ENCODE measurements at places on chromosomes 7 and 10. TPM values are rescaled to one million over a fixed set of nuclear protein-coding genes. Genes with fewer than 3 reads are reported as not detected.

COBL gene
- total RNA-seq: not detected

DNA sequence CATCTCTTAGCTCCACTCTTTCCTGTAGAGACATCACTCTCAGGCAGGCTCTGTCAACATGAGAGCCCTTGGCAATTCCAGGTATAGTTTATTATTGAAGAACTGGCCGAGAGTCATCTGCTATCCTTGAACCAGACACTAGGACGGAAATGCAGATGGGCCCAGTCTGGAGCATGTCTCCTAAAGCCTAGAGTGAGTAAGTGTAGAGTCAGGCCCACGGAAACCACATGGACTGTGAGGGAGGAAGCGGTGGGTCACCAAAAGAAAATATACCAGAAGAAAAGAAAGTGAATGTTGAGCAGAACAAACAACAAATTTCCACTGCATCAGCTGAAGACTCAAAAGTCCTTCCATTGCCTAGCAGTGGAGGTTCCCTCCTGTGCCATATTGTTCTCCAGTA lies 15.7 kb upstream of the RELN start:
- DNase-seq: no peak
- H3K4me1 ChIP-seq: no peaks in the 10 kb centered on the region
- no peaks in the 10 kb centered on the region for H3K36me3 ChIP-seq
- no peak overlapping the region for H3K4me3 ChIP-seq

DNA sequence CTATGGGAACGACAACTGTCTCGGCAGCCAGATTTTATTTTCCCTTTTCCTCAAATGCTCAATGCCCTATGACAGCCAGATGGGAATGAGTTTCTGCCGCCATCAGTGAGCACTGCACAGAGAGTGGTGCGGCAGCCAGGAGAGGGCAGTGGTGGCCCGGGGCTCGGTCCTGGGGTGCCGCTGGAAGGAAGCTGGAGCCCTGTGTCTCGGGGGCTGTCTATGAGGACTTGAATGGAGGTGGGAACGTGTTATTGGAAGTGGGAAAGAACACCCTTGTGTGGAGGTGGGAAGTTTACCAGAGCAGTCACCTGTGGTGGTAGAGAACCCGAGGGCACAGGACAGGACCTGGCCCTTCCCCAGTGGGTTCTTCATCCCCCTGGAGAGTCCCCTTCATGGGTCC lies 35.8 kb downstream of the JAKMIP3 start:
- H3K4me1 ChIP-seq: no peaks in the 10 kb centered on the region
- peaks cover 4% of the 10 kb centered on the region for H3K27me3 ChIP-seq
- no peak for DNase-seq
- H3K36me3 ChIP-seq: no peaks in the 10 kb centered on the region
- no peak overlapping the region for H3K4me3 ChIP-seq

DNA sequence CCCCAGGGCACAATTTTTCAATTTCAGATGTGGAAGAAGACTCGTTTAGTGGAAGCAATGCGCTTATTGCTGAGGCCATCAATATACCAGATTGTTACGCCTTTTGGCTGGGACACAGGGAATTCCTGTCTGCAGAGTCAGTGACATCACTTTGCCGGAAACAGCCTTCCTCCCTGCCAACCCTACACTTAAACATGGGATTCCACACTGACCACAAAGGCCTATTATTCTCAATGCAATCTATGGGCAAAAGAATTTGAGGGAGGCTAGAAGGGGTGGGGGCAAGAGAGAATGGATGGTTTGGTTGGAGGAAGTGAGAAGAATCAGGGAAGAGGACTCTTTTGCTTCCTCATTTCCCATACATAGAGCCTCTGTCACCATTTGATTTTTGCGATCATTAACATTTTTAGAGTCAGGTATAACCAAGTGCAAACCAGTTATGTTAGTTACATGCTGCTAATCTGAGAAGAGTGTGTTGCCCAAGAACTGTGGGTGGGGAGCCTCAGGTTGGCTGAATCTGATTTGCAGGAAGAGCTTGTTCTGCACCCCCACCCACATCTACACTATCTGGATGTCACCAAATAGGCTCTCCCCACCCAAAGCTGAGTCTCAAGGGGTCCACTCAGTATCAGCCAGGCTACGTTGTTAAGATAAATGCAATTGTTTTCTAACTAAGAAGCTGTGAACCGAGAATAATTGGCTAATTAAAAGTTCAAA lies 58.2 kb downstream of the ENTPD1 start:
- no peaks in the 10 kb centered on the region for H3K4me1 ChIP-seq
- H3K36me3 ChIP-seq: no peaks in the 10 kb centered on the region
- no peak overlapping the region for H3K27ac ChIP-seq
- H3K4me3 ChIP-seq: no peak overlapping the region

DNA sequence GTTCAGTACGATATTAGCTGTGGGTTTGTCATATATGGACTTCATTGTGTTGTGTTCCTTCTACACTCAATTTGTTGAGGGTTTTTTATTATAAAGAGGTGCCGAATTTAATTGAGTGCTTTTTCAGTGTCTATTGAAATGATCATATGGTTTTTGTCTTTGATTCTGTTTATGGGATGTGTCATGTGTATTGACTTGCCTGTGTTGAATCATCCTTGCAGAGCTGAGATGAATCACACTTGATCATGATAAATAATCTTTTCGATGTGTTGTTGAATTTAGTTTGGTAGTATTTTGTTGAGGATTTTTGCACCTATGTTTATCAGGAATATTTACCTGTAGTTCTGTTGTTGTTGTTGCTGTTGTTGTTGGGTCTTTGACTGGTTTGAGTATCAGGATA lies 39.8 kb downstream of the ATOH7 start:
- peaks cover 11% of the 10 kb centered on the region for H3K27me3 ChIP-seq
- no peak for DNase-seq
- H3K4me1 ChIP-seq: no peaks in the 10 kb centered on the region
- no peak overlapping the region for H3K27ac ChIP-seq
- no peak overlapping the region for H3K4me3 ChIP-seq

DNA sequence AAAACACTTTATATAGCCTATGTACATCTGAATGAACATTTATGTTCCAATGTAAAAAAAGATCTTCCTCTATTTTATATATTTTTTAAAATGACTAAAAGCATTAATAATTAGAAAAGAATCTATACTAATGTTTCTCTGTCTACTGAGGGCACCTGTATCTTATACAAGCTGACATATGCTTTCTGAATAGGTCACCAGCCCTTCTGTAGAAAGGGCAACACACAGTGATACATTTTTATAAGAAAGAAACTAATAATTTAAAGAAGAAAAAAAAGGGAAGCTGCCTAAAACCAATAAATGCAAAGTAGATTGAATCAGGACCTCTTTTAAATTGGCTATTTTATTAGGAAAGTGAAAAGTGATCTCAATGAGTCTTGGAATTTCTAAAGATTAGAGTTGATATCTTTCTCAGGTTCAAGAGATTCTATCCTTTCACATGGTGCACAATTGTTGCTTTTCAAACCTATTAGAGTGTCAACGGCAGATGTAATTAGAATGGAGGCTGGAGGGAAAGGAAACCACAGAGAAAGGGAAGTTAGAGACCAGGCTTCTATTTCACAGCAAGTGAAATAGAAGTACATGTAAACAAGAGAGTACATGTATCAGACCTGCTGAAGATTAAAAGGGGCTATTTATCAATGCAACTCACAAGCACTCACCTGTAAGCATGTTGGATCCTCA lies 6.3 kb downstream of the MTPN start:
- H3K27ac ChIP-seq: no peak overlapping the region
- peaks cover 43% of the 10 kb centered on the region for H3K36me3 ChIP-seq
- H3K4me3 ChIP-seq: no peak overlapping the region
- no peak for DNase-seq
- no peaks in the 10 kb centered on the region for H3K27me3 ChIP-seq

Measured in activated CD8-positive, alpha-beta T cell treated with anti-CD3 and anti-CD28 coated beads for 36 hours (primary cell).